Vein endothelial cell (primary cell): ENCODE measurements at places on chromosomes 1 and 21. TPM values are rescaled to one million over a fixed set of nuclear protein-coding genes. Genes with fewer than 3 reads are reported as not detected.

PODN gene
- under 0.01 and 0.19 TPM in 2 replicates for total RNA-seq

S100A2 gene
- total RNA-seq = 0.33 and 0.86 TPM in 2 replicates

PHTF1 gene
- total RNA-seq = 44.7 and 54.6 TPM in 2 replicates

KRTAP7-1 gene
- total RNA-seq = not detected in 2 replicates

PTGER3 gene
- total RNA-seq = not detected in 2 replicates

TMIGD3 gene
- 0.33 and 0.38 TPM in 2 replicates for total RNA-seq

LPAR3 gene
- not detected in 2 replicates for total RNA-seq
